CD4-positive, CD25-positive, alpha-beta regulatory T cell (primary cell): ENCODE measurements at places on chromosomes 2 and 18. TPM values are rescaled to one million over a fixed set of nuclear protein-coding genes. Genes with fewer than 3 reads are reported as not detected.
A peak's percentile ranks its signal among the peaks of the same experiment; 100 is the strongest.

GRCh38 chr2:1394709-1395408 is 18.4 kb upstream of the TPO start:
- H3K27ac ChIP-seq: no peak overlapping the region
- no peak for DNase-seq
- H3K27me3 ChIP-seq: no peaks in the 10 kb centered on the region

DNA sequence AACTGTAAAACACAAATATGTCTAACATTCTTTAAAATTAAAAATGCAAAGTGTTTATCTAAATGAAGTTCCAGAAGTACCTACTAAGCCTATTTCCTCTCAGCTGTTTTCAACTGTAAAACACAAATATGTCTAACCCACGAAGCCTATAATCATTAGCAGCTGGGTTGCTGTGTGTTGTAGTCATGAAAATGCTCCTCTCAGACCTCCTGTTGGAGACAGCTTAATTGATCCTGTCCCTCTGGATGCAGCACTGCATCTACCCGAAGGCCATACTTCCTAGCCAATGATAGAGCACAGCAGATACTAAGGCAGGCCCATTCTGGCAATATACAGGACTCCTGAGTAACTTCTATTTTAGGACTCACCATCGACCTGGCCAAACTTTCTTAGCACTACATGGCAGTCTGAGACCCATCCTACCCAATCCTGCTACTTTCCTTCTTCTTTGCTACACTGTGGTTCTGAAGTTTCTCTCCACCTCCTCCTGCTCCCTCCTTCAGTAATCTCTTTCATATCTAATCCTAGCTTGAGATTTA is 92.5 kb upstream of the RBBP8 start:
- no peak overlapping the region for H3K27ac ChIP-seq
- no peak overlapping the region for H3K4me3 ChIP-seq
- peaks cover 16% of the 10 kb centered on the region for H3K4me1 ChIP-seq
- H3K36me3 ChIP-seq: no peaks in the 10 kb centered on the region
- DNase-seq: no peak

DNA sequence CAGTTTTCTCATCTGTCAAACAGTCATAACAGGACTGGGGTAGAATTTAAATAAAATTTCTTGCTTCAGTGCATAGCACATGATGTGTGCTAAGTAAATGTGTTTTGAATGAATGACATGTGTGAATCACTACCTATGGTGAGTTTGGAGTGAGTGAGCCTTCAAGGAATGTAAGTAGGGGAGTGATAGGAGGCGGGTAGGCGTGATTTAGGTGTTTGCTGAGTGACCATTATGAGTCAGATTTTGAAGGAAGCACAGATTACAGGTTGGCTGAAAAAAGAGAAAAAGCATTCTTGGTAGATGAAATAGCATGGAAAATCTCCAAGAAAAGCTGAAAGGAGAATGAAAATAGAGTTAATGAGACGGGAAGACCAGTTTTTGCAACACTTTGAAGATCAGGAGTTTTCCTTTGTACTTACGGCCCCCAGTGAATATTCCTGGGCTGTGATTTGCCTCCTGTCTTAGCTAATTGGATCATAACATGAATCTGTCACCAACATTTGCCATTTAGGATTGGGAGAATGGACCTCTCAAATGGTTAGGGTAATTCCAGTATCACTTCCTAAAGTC is 136.9 kb upstream of the GATA6 start:
- H3K27ac ChIP-seq: no peak overlapping the region
- no peaks in the 10 kb centered on the region for H3K4me1 ChIP-seq
- H3K27me3 ChIP-seq: no peaks in the 10 kb centered on the region
- H3K4me3 ChIP-seq: no peak overlapping the region

- H3K36me3 ChIP-seq: no peaks in the 10 kb centered on the region
- H3K4me1 ChIP-seq: no peaks in the 10 kb centered on the region
- H3K4me3 ChIP-seq: peak overlapping the region; percentile 46
Observed at GRCh38 chr18:54828986-54829385, 709 bp downstream of the RAB27B start.

DNA sequence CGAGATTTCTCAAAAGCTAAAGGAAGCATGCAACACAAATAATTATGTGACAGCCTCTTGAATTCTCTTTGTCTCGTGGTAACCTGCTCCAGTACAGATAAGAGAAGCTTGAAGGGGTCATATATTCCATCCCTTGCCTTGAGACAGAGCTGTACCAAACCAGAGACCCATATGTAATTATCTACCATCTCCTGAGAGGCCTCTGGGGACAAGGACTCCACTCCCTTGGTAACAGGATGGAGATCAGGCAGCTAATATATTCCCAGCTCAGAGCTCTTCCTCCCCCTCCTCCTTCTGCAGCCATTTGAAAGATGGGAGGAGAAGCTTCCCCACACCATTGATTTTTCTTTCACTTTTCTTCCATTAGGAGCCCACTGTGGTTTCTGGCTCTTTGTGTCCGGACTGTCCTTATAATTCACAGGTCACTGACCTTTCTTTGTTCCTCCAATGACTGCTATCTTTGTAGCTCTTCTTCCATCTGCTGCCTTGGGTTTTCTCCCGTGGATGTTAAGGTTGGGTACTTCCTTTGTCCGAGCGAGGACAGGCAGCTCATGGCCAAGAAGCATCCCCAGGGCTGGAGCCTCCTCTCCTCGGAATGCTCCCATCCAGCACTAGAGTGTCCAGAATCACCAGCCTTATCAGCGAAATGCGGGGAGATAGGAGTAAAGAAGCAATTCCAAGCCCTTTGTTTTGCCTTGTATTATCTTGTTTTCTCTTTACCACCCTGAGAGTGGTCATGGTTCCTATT is 72.6 kb upstream of the STPG4 start:
- DNase-seq: no peak
- H3K36me3 ChIP-seq: no peaks in the 10 kb centered on the region
- H3K4me1 ChIP-seq: no peaks in the 10 kb centered on the region
- H3K27me3 ChIP-seq: no peaks in the 10 kb centered on the region

DNA sequence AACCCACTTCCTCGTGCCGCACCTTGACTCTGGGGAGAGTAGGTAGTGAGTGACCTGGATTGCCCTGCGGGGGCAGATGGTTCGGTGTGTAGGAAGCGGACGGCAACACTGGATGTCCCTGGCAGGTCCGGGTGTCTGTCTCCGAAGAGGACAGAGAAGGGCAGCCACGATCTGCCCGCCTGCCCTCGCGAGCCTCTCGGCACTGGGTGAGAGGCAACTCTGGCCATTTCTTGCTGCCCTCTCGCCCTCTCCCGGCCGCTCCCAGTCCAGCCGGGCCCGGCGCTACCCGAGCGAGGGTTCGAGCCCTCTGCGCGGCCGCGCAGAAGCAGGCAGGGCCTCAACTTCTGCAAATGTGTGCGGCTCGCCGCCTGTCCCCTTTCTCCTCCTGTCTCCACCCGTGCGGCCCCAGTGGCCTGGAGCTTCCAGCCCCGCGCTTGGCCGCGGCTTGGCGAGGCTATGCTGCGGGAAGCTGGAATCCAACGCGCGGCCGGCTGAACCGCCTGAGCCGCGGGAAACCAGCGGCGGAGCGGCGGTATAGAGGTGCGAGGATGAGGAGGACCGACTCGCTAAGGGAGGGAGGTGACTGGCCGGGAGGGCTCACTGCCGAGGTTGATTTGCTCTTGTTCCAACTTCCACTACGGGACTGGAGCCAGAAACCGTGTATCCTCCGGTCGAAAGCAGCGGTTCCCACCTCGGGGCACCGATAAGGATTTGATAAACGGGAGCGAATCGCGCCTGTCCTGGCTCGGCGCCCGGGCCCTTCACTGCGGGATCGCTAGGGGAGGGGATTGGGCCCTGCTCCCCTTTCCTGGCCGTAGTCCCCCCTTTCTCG is 1.5 kb downstream of the EPAS1 start:
- DNase-seq: no peak
- peaks cover 32% of the 10 kb centered on the region for H3K4me1 ChIP-seq
- H3K27me3 ChIP-seq: peaks cover 25% of the 10 kb centered on the region
- H3K27ac ChIP-seq: no peak overlapping the region
- peak overlapping the region; percentile 26 for H3K4me3 ChIP-seq

DNA sequence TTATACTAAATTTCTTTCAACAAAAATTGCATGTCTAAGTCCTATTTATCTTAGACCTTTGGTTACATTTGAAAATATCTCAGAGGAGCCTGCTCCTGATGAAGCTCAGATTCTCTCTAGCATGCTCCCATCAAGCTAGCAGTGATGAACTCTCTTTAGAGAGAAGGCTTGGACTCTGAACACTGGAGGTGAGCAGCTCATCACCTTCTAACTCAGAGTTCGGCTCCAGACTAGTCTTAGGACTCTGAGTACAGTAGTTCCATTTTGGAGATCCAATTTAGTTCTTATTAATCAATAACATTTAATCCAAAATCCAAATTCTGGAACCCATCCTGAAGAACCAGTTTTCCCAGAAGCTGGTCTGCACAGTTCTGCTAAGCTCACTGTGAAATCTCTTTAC is 107.8 kb downstream of the CACNB4 start:
- no peak for DNase-seq
- H3K36me3 ChIP-seq: no peaks in the 10 kb centered on the region
- peaks cover 2% of the 10 kb centered on the region for H3K27me3 ChIP-seq
- no peaks in the 10 kb centered on the region for H3K4me1 ChIP-seq
- H3K4me3 ChIP-seq: no peak overlapping the region

- peaks cover 41% of the 10 kb centered on the region for H3K36me3 ChIP-seq
- H3K4me3 ChIP-seq: no peak overlapping the region
- H3K4me1 ChIP-seq: no peaks in the 10 kb centered on the region
- no peaks in the 10 kb centered on the region for H3K27me3 ChIP-seq
Observed at GRCh38 chr2:63898839-63899238, 57.1 kb downstream of the UGP2 start.

GRCh38 chr2:85601771-85602475 is 575 bp downstream of the TMEM150A start:
- DNase-seq: no peak
- peaks cover 19% of the 10 kb centered on the region for H3K36me3 ChIP-seq
- no peaks in the 10 kb centered on the region for H3K27me3 ChIP-seq
- no peak overlapping the region for H3K4me3 ChIP-seq

GRCh38 chr2:26302846-26303245 is 43.1 kb upstream of the SELENOI start:
- no peaks in the 10 kb centered on the region for H3K36me3 ChIP-seq
- H3K27me3 ChIP-seq: no peaks in the 10 kb centered on the region
- no peak overlapping the region for H3K27ac ChIP-seq
- DNase-seq: no peak

GRCh38 chr2:122519366-122519765 is 763.9 kb downstream of the TSN start:
- H3K27me3 ChIP-seq: no peaks in the 10 kb centered on the region
- H3K36me3 ChIP-seq: no peaks in the 10 kb centered on the region
- H3K4me1 ChIP-seq: no peaks in the 10 kb centered on the region
- H3K4me3 ChIP-seq: no peak overlapping the region
- no peak overlapping the region for H3K27ac ChIP-seq

- peak within 1 kb of the TSS; percentile 93 for H3K4me3 ChIP-seq
- H3K36me3 ChIP-seq: no peaks in the 10 kb centered on the region
- peak; percentile 79 for DNase-seq
- no peaks in the 10 kb centered on the region for H3K27me3 ChIP-seq
- H3K4me1 ChIP-seq: peaks cover 37% of the 10 kb centered on the region
- peak within 1 kb of the TSS; percentile 65 for H3K27ac ChIP-seq
Observed at GRCh38 chr2:202375609-202376408, at the start of gene BMPR2. BMPR2 (plus strand) TSS chr2:202376327; CDS start chr2:202377475, 1,148 bp downstream.

GRCh38 chr2:178513876-178514275 is 33.6 kb downstream of the PLEKHA3 start:
- no peak overlapping the region for H3K27ac ChIP-seq
- no peak overlapping the region for H3K4me3 ChIP-seq
- DNase-seq: no peak
- H3K4me1 ChIP-seq: peaks cover 11% of the 10 kb centered on the region

DNA sequence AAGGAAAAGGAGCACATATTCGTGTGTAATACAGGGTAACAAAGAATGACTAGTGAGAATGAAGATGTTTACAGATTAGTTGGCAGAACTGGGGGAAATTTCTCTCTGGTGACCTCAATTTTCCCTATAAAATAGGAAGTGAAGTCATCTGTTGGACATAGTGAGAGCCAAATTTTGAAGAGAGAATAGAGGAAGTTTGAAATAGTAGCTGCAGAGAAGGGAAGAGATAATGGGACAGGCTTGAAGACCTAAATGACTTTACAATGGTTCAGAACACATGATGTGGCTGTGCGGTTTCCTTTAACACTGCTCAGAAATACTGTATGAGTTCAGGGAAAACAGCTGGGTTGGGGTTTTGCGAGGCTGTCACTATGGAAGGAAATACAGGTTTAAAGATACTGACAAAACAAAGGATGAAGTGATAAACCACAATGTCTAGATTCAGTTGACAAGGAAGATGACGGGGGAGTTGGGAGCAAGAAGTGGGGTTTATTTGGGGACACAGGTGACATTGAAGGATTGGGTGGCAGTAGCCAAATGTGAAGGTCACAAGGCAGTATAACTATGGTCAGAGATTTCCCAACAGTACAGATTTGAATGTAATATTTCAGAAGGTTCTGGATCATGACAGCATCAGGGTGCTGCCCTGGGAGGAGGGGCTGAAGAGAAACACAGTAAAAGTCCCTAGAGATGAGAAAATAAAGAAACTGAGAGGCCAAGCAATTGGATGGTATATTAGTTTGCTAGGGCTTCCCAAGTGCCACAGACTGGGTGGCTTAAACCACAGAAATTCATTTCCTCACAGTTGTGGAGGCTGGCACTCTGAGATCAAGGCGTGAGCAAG is 82.6 kb upstream of the TANK start:
- DNase-seq: peak; percentile 96
- H3K4me1 ChIP-seq: peaks cover 17% of the 10 kb centered on the region
- H3K4me3 ChIP-seq: peak overlapping the region; percentile 58
- H3K27ac ChIP-seq: no peak overlapping the region
- no peaks in the 10 kb centered on the region for H3K36me3 ChIP-seq
- H3K27me3 ChIP-seq: no peaks in the 10 kb centered on the region

DNA sequence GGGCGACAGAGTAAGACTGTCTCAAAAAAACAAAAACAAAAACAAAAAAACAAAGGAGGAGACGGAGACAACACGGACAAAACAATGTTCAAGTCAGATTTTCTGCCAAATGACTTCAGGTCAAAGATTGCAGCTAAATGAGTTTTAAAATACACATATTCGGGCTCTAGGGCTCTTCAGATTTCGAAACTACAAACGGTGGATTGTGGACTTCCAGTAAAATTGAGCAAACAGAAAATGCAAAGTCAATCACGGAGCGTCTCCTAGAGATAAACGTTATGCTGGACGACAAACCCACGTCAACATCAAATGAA is 558 bp downstream of the MRPS5 start:
- peak overlapping the region; percentile 76 for H3K27ac ChIP-seq
- no peaks in the 10 kb centered on the region for H3K27me3 ChIP-seq
- DNase-seq: no peak
- H3K4me1 ChIP-seq: peaks cover 31% of the 10 kb centered on the region

DNA sequence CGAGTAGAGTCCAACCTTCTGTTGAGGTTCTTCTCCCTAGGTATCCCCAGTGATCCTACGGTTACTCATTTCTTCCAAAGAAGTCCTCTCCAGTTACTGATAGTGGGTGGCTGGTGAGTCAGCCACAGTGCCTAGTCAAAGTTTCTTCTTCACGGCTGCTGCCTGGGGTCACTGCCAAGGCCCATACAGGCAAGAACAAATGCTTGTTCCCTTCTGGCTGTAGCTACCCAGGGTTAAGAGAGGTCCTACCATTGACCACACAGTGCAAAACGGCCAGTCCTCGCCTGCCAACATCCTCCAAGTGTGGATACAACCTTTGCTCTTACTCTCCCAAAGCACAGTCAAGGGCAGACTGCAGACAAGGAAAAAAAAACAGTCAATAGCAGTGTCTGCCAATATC is 2.9 kb upstream of the PTPN4 start:
- H3K4me3 ChIP-seq: no peak overlapping the region
- no peak overlapping the region for H3K27ac ChIP-seq
- H3K27me3 ChIP-seq: no peaks in the 10 kb centered on the region
- H3K4me1 ChIP-seq: peaks cover 17% of the 10 kb centered on the region
- DNase-seq: no peak

TUBA3D gene
- polyA plus RNA-seq: not detected

MAPK4 gene
- polyA plus RNA-seq: not detected

PFN4 gene
- not detected for polyA plus RNA-seq

ABCG8 gene
- not detected for polyA plus RNA-seq

COBLL1 gene
- not detected for polyA plus RNA-seq

PCARE gene
- not detected for polyA plus RNA-seq
